ENCODE measurements at places on chromosomes 5 and 9. TPM values are rescaled to one million over a fixed set of nuclear protein-coding genes. Genes with fewer than 3 reads are reported as not detected.

GABRP gene
- not detected for total RNA-seq

CHMP5 gene
- total RNA-seq, result 137 TPM

INSL6 gene
- not detected for total RNA-seq

RARS1 gene
- total RNA-seq, result 258 TPM

OTP gene
- total RNA-seq, result not detected

DAB2 gene
- total RNA-seq, result 46.1 TPM

HAND1 gene
- total RNA-seq, result not detected

BHMT2 gene
- not detected for total RNA-seq

WASHC1 gene
- total RNA-seq, result 4.4 TPM

KIF24 gene
- 11.5 TPM for total RNA-seq

PTGER4 gene
- total RNA-seq, result 4.0 TPM

SOX30 gene
- not detected for total RNA-seq

CLIC3 gene
- total RNA-seq, result 126 TPM

AQP3 gene
- total RNA-seq, result 0.79 TPM

FNBP1 gene
- total RNA-seq, result 22.7 TPM

CCNO gene
- 4.9 TPM for total RNA-seq

GABRA1 gene
- not detected for total RNA-seq

OR4F3 gene
- total RNA-seq, result not detected

FCN2 gene
- not detected for total RNA-seq

SMIM33 gene
- not detected for total RNA-seq

Data from A172 (cell line).